ENCODE measurements at places on chromosomes 11 and 22.

DNA sequence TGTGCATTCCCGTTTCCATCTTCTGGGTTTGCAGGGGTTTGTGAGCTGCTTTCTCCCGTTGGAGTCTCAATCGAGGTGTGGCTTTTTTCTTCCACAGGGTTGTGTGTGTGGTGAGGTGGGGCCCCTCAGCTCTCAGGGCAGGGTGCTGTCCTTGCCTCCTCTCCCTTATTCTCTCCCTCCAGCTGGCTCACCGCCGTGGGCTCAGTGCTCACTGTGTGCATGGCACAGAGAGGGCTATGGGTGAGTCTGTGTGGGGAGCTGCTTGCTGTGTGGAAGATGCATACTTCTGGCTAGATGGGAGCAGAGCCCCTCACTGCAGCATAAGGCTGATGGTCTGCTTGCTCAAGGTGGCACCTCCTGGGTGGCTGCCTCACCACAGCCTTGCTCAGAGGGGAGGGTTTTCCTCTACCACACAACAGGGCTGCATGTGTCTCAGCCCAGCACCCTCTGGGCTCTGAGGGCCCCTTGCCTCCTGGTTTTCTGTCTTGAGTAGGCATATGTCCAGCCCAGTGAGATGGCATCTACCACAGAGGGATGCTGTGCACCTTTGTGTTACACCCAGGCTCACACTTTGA, 203.1 kb upstream of the B3GAT1 start:
- no peaks in the 10 kb centered on the region for H3K36me3 ChIP-seq
- no peak overlapping the region for H3K4me3 ChIP-seq
- no peaks in the 10 kb centered on the region for H3K27me3 ChIP-seq
- DNase-seq = no peak

GRCh38 chr11:59756845-59757244, 1.7 kb downstream of the STX3 start:
- no peak overlapping the region for H3K27ac ChIP-seq
- DNase-seq = no peak
- peaks cover 15% of the 10 kb centered on the region for H3K36me3 ChIP-seq
- peaks cover 23% of the 10 kb centered on the region for H3K4me1 ChIP-seq
- peak overlapping the region; percentile 86 for H3K4me3 ChIP-seq

- H3K36me3 ChIP-seq = peaks cover 85% of the 10 kb centered on the region
- H3K4me3 ChIP-seq = peak overlapping the region; percentile 87
- no peak overlapping the region for H3K27ac ChIP-seq
- H3K27me3 ChIP-seq = no peaks in the 10 kb centered on the region
These were observed 6.0 kb downstream of the TMEM123 start for GRCh38 chr11:102446606-102447005.

DNA sequence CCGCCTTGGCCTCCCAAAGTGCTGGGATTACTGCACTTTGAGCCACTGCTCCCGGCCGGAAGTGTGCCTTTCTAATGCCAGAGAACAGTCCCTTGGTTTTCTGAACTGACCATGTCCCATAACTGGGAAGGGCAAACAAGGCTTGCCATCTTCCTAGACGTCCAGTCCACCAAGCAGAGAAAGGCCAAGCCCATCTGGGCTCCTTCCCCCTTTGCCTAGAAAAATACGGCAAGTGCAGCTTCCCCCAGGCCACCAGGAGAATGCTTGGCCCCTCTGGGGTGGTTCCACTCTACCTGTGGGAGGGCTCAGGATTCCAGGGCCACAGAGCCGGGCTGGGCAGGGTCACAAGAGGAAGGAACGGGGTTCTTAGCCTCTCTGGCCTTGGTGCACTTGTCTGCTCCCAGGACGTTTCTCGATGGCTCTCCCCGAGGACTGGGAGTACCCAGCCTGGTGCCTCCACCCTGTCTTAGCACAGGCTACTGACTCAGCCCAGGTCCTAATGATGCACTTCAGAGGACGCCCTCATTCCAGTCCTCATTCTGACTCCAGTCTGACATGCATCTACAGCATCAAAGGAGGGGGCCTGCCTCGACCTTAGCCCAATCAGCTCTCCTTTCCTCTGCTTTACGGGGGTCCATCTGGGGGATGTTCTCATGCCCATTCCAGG, 1.2 kb downstream of the USP2 start:
- peaks cover 9% of the 10 kb centered on the region for H3K4me1 ChIP-seq
- no peaks in the 10 kb centered on the region for H3K36me3 ChIP-seq
- no peak overlapping the region for H3K27ac ChIP-seq
- H3K4me3 ChIP-seq = no peak overlapping the region

DNA sequence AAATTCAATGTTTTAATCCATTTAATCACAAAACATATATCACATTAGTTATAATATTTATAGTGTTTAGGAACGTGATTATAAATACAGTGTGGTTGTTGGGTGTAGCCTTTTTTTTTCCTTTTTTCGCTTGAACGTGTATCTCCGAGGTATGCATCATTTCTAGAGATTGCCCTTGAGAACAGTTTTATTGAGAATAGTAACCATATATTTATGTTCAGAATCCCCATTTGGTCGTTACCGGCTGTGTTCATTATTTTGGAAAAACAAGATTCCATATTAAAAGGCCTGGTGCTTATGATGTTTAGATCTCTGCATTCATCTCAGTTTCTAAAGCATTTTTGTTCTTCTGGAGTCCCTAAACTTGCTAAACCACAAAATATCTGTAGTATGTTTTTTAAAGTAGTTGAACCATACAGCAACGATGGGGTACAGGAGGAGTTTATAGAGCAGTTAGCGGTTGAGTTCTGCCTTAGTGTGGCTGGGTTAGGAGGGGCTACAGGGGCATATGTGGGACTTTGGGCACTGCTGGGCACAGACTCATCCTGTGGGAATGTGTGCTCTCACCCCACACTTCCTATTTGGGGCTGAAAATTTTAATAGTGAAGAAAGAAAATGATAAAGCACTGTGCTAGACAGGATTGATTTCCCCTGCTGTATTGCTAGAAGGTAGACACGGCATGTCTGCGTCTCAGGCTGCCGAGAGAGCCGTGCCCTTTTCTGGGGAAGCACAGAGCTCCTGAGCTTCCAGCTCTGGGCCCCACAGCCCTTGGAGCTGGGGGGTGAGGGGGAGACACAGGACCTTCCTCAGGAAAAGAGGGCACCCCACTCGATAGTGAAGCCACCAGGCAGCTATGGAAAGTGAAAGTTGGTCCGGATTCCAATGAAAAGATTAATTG, 81.5 kb upstream of the PPARA start:
- peaks cover 27% of the 10 kb centered on the region for H3K4me1 ChIP-seq
- H3K27ac ChIP-seq = peak overlapping the region; percentile 91
- H3K36me3 ChIP-seq = peaks cover 3% of the 10 kb centered on the region
- peak overlapping the region; percentile 78 for H3K4me3 ChIP-seq
- H3K27me3 ChIP-seq = no peaks in the 10 kb centered on the region

GRCh38 chr11:200224-201003, 6.8 kb downstream of the BET1L start:
- H3K27ac ChIP-seq = no peak overlapping the region
- H3K27me3 ChIP-seq = no peaks in the 10 kb centered on the region
- peaks cover 14% of the 10 kb centered on the region for H3K36me3 ChIP-seq
- no peak overlapping the region for H3K4me3 ChIP-seq
- DNase-seq = no peak
- peaks cover 27% of the 10 kb centered on the region for H3K4me1 ChIP-seq

- no peak overlapping the region for H3K4me3 ChIP-seq
- no peaks in the 10 kb centered on the region for H3K4me1 ChIP-seq
- no peaks in the 10 kb centered on the region for H3K27me3 ChIP-seq
- no peaks in the 10 kb centered on the region for H3K36me3 ChIP-seq
- DNase-seq = no peak
These were observed 213.6 kb downstream of the RAB38 start for GRCh38 chr11:87961606-87962005.

GRCh38 chr11:3613998-3614741, 27.6 kb downstream of the ART5 start:
- H3K4me3 ChIP-seq = peak overlapping the region; percentile 37
- H3K27ac ChIP-seq = peak overlapping the region; percentile 74
- no peaks in the 10 kb centered on the region for H3K27me3 ChIP-seq
- no peaks in the 10 kb centered on the region for H3K36me3 ChIP-seq
- no peak for DNase-seq

DNA sequence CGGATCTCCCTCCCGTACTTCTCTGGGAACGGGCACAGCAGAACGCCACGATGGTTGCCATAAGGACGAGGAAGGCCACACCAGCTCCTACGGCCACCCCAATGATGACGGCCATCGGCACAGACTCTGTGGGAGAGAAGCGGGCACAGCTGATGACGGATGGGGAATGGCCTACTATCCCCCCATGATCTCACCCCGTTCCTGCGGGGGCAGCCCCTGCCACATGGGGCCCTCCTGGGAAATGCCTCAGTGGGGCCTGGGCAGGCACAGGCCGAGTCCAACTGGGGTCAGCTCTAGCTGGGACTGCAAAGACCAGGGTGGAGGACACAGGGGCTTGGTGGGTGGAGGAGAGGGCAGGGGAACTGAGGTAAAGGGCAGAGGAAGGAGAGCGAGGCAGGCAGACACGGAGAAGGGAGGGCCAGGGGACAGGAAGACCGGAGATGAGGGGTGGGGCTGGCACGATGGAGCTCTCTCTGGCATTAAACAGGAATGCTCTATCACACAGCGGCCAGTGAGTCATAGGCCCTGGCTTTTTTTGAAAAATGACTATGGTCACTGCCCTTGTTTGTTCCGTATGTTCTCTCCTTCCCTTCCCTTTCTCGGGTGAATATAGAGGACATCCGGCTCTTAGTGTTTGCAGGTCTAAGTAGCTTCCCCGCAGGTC, 76.0 kb downstream of the ST3GAL4 start:
- no peaks in the 10 kb centered on the region for H3K27me3 ChIP-seq
- no peaks in the 10 kb centered on the region for H3K36me3 ChIP-seq
- H3K27ac ChIP-seq = no peak overlapping the region
- no peak for DNase-seq
- no peaks in the 10 kb centered on the region for H3K4me1 ChIP-seq

DNA sequence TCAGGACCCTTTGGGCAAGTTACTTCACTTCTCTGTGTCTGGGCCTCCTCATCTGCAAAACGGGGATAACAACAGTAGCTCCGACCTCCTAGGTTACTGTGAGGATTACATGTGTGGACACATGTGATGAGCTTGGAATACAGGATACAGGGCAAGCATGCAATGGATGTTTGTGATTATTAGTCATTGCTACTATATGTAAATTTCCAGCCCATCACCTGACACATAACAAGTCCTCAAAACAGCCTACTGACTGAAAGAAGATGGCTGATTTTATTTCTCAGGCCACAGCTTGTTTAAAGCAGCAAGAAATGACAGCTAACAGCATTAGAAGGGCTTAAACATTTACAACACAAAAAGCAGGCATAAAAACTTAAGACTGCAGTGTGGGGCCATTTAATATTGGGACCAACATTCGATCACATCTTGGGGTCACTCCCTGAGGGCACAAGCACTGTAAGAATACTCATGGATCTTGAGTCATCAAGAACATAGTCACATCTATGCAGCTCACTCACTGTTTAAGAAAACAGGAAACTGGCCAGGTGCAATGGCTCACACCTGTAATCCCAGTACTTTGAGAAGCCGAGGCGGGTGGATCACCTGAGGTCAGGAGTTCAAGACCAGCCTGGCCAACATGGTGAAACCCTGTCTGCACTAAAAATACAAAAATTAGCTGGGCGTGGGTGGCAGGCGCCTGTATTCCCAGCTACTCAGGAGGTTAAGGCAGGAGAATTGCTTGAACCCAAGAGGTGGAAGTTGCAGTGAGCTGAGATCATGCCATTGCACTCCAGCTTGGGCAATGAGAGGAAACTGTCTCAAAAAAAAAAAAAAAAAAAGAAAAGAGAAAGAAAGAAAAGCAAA, 49.5 kb downstream of the ABTB2 start:
- H3K27ac ChIP-seq = no peak overlapping the region
- DNase-seq = no peak
- no peak overlapping the region for H3K4me3 ChIP-seq
- no peaks in the 10 kb centered on the region for H3K36me3 ChIP-seq

DNA sequence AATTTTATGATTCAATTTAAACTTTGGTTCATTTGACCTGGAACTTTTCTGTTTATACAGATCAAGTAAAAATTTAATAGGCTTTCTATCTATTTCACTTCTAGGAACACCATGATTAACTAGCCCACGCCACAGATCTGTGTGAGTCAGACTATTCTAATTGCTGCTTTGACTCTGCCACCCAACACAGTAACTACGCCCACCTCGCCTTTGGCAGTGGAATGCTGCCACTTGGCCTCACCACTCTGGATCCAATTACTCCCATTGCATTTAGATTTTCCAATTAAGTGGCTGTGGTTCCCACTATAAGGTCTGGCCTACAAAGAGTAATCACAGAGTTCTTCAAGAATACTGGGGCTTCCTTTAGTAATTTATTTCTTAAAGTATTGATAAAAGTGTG, 46.6 kb upstream of the LIN7C start:
- H3K27ac ChIP-seq = no peak overlapping the region
- no peaks in the 10 kb centered on the region for H3K4me1 ChIP-seq
- H3K27me3 ChIP-seq = no peaks in the 10 kb centered on the region
- no peaks in the 10 kb centered on the region for H3K36me3 ChIP-seq
- no peak for DNase-seq

GRCh38 chr11:21411104-21411503, 741.7 kb downstream of the NELL1 start:
- H3K36me3 ChIP-seq = no peaks in the 10 kb centered on the region
- H3K27me3 ChIP-seq = no peaks in the 10 kb centered on the region
- no peaks in the 10 kb centered on the region for H3K4me1 ChIP-seq
- H3K4me3 ChIP-seq = no peak overlapping the region

DNA sequence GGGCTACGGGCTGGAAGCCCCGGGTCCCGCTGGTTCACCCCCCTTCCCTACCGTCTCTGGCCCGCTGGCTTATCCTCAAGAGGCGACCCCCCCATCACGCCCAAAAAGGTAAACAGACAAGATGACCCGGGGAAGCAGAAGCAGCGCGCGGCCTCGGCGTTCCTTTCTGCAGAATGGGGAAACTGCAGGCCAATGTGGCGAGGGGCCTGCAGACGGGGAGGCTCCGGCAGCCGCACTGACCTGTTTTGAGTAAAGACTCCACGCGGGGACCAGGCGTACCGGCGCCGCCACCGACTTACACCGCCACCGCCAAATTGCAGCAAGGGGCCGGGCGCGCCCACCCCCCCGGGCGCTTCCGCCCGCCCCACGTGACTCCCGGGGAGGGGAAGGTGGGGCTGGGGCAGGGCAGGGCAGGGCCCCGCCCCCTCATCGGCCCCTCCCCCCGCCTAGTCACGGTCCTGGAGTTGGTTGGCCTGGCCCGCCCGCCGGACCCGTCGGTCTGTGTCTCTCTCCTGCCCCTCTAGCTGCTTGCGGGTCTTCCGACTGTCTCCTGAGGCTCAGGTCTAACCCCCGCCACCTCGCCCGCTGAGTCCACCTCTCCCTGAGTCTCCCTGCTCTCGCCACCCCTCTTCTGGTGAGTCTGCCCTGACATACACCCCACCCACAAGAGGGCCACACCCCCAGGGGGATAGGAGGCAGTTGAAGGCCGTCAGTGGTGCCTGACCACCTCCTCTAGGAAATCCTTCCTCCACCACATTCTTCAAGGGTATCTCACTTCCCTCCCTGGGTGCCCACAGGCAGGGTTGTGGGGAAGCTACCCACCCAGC, at the start of gene ARAP1:
Gene ARAP1, minus strand, starts transcription at position 321 of the 827 bp plus-strand sequence. CDS start 25,280 bp downstream, outside the sequence.
- H3K4me3 ChIP-seq = peak within 1 kb of the TSS; percentile 90
- H3K4me1 ChIP-seq = peaks cover 30% of the 10 kb centered on the region
- H3K36me3 ChIP-seq = no peaks in the 10 kb centered on the region
- peak within 1 kb of the TSS; percentile 93 for H3K27ac ChIP-seq
- no peaks in the 10 kb centered on the region for H3K27me3 ChIP-seq

- H3K4me1 ChIP-seq = no peaks in the 10 kb centered on the region
- no peak overlapping the region for H3K27ac ChIP-seq
- no peak overlapping the region for H3K4me3 ChIP-seq
- no peaks in the 10 kb centered on the region for H3K36me3 ChIP-seq
These were observed 727.6 kb downstream of the METTL15 start for GRCh38 chr11:28835790-28836189.

GRCh38 chr11:120400564-120401364, 64.6 kb downstream of the ARHGEF12 start:
- H3K4me1 ChIP-seq = no peaks in the 10 kb centered on the region
- no peak overlapping the region for H3K27ac ChIP-seq
- no peaks in the 10 kb centered on the region for H3K36me3 ChIP-seq
- peaks cover 31% of the 10 kb centered on the region for H3K27me3 ChIP-seq
- DNase-seq = no peak
